ENCODE measurements at places on chromosomes 16 and 17. TPM values are rescaled to one million over a fixed set of nuclear protein-coding genes. Genes with fewer than 3 reads are reported as not detected.

The CLEC18C gene
- total RNA-seq, result not detected

DNA sequence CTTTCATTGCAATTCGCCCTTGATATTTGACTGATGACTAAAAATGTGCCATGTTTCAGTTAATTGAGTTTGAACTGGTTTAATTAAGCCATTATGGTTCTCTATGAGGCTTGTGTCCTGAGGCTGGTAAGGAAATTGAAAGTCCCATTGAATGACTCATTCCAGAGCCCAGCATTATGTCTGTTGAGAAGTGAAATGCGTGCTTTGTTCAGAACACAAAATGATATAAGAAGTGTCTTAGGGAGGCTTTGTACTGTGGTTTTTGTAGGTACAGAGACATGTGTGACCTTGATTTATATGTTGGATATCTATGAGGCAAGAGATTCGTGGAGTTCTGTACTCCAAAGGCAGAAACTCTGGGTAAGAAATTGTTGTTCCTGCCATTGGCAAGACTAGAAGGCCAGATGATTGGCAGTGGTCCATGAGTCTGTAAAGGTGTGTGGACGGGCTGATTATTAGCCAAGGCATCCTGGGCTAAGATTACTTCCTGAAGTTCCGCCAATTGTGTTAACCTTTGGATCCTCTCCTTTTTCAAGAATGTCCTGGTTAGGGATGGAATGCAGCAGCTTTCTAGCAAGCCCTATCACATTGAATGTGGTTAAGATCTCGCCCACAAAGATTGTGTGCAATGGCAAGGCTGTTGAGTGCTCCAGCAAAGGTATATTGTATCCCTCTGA lies 103.7 kb downstream of the NPIPB5 start:
- peaks cover 8% of the 10 kb centered on the region for H3K27me3 ChIP-seq
- DNase-seq, result no peak
- H3K4me3 ChIP-seq, result no peak overlapping the region
- no peaks in the 10 kb centered on the region for H3K4me1 ChIP-seq

The CPNE7 gene
- total RNA-seq, result 6.5 TPM

The TBC1D3D gene
- 0.60 TPM for total RNA-seq

The NTN3 gene
- 1.2 TPM for total RNA-seq

DNA sequence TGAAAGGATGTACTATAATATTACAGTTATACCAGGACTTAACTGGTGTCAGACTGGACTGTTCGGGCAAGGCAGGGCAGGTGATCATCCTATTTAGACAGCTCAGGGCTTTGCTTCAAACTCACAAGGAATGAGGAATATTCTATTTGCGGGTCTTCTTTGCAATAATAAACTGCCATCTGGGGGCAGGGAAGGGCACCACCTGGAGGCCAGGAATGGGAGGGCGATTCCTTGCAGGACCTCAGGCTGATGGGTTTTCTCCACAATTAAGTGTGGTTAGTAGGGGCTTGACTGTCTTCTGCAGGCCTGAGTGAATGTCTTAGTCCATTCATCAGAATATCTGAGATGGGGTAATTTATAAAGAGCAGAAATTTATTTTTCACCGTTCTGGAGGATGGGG lies 424.1 kb downstream of the CA10 start:
- H3K36me3 ChIP-seq, result no peaks in the 10 kb centered on the region
- no peak overlapping the region for H3K27ac ChIP-seq
- H3K27me3 ChIP-seq, result peaks cover 22% of the 10 kb centered on the region
- H3K4me1 ChIP-seq, result peaks cover 19% of the 10 kb centered on the region
- H3K4me3 ChIP-seq, result no peak overlapping the region
- DNase-seq, result no peak

DNA sequence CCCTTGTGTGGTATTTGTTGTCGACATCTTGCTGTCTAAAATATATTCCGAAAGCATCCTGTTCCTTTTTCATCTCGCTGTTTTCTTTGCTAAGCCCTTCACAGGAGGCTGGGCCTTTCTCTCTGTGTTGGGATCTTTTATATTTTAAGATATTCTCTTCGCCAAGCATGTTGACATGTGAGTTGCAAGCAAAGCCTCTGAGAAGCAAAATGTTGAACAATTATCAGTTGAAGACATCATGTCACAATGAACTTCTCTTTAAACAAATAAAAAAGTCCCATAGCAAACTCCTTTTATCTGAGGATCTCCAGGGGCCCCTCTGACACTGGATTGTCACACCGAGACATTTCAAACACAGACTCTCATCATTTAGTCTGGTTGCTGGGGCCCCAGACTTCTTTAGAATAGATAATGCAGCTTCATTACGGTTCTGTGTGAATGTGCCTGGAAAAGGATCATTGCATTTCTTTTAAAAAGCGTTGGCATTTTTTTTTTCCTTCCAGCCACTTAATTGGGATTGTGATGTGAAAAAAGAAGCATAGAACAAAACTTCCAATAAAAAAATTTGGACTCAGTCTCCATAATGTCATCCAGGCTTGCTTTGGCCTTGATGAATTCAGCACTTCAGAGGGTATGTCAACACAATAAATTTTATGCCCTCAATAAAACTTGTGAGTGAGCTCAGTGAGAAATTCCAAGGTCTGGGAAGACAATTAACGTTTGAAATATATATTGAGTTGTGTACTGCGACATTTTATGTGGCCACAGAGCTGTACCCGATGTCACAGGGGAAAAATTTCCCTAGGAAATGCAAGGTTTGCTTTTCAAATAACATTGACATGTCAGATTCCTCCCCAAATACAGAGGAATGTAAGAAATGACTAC lies 496.8 kb downstream of the XYLT1 start:
- H3K4me3 ChIP-seq, result no peak overlapping the region
- no peaks in the 10 kb centered on the region for H3K36me3 ChIP-seq
- no peaks in the 10 kb centered on the region for H3K27me3 ChIP-seq
- no peaks in the 10 kb centered on the region for H3K4me1 ChIP-seq
- no peak overlapping the region for H3K27ac ChIP-seq
- DNase-seq, result no peak
